ENCODE measurements at places on chromosomes 3 and 15.

DNA sequence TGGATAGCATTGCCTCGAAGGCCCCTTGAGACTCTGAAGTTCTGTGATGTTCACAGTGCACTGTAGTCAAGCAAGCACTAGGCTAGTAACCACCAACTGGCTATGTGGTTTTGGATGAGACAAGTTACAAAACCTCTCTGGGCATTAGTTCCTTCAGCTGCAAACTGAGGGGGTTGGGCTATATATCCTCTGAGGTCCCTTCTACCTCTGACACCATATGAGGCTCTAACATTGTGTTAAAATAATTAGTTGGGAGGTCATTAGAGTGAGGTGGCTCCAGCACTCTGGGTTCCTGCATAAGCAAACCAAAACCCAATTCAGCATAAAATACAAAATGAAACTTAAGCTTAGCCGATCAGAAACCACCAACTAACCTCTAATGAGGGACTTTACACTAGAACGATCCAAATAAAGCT, 209.5 kb upstream of the LRRN1 start:
- no peak for DNase-seq

- no peak for DNase-seq
Measured at GRCh38 chr3:160098261-160098908, 109.8 kb downstream of the IL12A start.

GRCh38 chr3:109356442-109357155, 19.3 kb upstream of the DPPA4 start:
- DNase-seq: no peak

DNA sequence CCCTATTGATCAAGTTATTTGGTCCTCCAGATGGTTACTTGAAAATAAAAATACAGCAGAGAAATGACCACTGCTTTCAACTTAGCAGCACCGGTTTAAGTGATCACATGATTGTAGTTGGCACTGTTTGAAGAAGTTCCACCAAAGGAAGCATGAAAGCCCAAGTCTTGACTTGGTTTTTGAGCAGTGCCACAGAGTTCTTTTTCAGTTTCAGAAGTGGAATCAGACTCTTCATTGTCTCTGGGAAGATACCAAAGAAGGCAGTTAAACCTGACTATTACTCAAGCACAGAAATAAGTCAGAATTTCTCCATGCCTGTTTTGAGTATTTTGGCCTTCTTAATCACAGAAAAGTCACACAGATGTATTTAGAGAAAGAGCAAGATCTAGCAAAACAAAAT, 66.7 kb downstream of the BBX start:
- no peak for DNase-seq
